Skeletal muscle cell (primary cell): ENCODE measurements at places on chromosomes 16 and 17.

DNA sequence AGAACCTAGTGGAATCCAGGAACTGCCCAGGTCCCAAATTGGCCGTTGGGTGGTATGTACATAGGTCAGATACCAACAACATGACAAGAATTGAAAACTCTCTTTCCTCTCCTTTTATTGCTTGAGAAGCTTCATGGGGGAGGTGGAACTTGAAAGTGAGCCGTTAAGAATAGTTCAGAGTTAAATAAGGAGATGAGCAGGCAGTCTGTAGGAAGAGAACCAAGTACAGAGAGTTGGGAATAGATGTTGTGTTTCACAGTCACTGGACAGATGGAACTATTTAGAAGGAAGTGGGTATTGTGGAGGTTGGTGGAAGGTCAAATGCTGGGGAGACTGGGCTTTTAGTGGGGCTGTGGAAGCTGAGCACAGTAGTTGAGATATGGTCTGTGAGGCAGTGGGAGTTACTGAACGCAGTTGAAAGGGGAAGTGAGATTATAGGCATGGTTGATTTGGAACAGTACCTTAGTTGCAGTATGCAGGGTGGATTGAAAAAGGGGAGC is 26.4 kb downstream of the ARHGAP44 start:
- DNase-seq, result no peak

DNA sequence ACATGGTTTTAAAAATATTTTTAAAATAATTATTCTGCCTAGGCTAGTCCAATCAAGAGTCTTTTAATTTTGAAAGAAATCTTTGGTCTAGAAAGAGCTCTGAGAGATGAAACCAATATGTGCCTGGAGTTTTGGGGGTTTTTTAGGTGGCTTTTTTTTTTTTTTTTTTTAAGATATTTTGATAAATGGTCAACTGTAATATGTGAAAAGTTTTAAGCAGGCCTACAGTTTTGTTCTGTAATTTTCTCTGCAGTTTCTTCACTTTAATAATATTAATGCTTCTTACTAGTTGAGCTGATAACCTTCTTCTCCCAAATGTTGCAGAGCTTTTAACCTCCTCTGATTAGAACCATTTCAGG is 45.1 kb downstream of the OMG start:
- DNase-seq, result no peak

DNA sequence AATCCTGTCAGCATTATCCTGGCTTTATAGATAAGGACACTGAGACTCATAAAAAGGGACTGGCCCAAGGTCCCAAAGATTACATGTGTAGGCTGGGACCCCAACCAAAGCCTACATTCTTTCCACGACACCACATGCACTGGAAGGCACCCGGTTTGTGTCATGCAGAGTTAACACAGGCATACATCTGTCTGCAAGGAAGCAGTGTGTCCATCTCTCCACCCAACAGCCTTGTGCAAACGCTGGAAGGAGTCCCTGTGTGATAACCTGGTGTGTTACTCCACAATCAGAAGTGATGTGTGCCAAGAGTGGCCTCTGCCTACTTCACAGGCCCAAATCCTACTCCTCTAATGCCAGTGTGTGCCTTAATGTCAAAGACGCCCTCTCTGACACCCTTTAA is 139.8 kb downstream of the PARN start:
- DNase-seq, result no peak

DNA sequence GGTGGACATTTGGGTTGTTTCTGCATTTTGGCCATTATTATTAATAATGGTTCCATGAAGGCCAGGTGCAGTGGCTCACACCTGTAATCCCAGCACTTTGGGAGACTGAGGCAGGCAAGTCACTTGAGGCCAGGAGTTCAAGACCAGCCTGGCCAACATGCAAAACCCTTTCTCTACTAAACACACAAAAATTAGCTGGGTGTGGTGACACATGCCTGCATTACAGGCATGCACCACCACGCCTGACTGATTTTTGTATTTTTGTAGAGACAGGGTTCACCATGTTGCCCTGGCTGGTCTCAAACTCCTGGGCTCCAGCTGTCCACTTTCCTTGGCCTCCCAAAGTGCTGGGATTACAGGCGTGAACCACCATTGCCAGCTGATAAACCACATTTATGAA is 58.5 kb downstream of the TNFRSF13B start:
- DNase-seq, result no peak

DNA sequence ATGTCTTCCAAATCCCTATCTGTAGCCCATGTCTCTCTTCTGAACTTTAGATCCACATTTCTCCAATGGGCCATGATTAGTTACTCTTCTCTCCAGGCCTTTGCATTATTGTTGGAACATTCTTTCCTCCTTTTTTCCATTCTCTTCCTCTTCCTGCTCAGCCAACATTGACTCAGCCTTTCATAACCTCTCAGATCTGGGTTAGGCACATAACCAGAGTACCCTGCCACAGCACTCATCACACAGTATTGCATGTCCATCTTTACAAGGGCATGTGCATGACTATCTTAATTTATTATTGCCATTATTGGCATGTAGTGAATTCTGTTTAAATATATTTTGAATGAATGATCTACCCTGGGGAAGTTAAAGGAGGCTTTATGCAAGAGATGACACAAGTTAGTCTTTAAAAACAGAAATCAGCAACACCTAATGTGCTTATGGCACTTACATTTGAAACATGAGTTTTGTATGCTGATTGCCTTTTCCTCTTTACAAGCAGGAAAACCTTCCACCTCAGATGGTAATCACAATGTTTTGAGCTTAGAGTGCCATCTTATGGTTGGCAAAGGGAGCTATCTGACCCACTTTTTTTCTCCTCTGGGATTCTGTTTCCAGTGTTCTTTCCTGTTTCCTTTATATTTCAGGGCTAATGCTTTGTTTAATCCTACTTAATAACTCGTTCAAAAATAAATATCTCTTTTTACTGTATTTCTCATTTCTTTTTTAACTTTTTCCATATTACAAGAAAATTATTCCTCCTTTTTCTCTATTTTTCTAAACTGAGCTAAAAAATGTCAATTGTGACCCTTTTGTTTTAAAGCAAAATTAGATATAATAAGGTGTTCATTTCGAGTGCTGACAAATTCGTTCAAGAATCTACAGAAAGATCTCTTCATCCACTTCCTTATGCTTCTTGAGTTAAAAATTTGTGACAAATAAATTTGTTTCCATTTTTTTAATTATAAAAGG is 151.0 kb upstream of the RBL2 start:
- DNase-seq, result no peak

- no peak for DNase-seq
Measured at GRCh38 chr17:27339836-27340550, 46.1 kb downstream of the WSB1 start.

DNA sequence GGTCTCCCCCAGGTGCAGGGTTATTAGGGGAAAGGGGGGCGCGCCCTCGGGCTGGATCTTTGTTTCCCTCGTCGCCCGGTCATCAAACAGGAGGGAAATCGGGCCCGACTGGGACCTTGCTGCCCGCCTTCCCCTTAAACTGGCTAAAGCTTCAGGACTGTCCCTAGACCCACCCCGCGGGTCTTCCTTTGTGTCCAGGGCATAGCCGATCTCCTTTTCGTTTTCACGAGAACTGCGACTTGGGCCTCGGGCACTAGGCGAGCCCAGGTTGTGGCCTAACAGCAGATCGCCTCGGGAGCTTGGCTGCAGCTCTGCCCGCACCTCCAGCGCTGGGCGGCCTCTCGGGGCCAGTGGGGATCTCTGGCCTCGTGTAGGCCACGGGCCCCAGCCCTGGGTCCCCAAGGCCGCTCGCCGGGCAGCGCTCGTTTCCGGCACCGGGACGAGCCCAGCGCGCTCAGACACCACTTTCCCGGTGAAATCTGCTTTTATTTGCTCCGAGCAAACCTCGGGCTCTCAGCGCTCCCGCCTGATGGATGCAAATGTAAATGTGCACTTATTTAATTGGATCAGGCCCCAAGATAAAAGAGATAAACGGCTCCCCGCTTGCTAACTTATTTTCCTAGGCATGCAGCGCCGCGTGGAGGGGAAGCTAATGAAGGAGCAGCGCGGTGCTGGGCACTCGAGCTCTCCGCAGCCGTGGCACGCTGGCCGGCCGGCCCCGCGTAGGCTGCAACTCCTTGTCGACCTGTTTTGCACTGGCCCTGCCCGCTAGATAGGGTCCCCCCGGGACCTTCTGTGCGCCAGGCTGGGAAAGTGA is 7.8 kb downstream of the IRX5 start:
- DNase-seq, result no peak

GRCh38 chr17:64413513-64413912 is 22.9 kb upstream of the PECAM1 start:
- DNase-seq, result no peak

GRCh38 chr17:40121181-40122135 is at the start of gene MSL1:
Gene MSL1 (plus strand): TSS chr17:40121971. CDS start chr17:40122613, 642 bp downstream.
- no peak for DNase-seq

- no peak for DNase-seq
Measured at GRCh38 chr16:25027781-25028180, 12.6 kb upstream of the ARHGAP17 start.

GRCh38 chr16:11990702-11991390 is 14.3 kb downstream of the SNX29 start:
- no peak for DNase-seq

DNA sequence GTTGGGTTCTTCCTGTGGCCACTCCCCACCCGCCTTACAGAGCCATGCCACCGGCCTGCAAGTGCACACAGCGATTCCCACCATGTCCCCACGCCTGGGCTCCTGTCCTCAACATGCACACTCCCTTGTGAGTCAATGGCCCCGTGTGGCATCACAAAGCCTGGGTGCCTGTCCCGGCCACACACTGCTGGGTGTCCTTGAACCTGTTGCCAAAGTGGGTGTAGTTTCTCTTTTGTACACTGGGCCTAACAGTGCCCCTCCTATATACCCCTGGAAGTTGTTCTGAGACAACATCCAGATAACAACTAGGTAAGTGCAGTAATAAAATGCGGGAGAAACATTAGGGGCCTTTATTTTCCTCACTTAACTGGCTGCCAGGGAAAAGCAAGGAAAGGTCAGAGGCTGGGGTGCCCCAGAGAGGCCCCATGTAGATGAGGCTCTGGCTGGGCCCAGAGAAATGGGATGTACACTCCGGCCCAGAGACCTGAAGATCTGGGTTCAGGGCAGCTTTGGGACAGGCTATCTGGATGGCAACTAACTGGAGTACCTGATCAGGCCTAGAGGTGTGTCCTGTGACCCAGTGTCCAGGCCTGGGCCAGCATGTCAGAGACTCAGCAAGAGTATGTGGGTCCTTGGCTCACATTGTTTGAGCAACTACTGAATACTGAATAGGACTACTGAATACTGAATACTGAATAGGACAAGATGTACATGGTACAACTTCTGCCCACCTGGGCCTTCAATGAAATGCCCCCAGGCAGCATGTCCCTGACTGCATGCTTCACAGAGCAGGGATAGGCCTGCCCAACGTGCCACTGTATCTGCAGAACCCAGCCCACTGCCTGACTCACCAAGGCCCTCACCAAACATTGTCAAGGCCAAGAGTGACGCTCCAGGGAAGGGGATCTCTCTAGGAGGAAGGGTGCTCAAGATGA is 8.3 kb downstream of the ABCC3 start:
- DNase-seq, result no peak

DNA sequence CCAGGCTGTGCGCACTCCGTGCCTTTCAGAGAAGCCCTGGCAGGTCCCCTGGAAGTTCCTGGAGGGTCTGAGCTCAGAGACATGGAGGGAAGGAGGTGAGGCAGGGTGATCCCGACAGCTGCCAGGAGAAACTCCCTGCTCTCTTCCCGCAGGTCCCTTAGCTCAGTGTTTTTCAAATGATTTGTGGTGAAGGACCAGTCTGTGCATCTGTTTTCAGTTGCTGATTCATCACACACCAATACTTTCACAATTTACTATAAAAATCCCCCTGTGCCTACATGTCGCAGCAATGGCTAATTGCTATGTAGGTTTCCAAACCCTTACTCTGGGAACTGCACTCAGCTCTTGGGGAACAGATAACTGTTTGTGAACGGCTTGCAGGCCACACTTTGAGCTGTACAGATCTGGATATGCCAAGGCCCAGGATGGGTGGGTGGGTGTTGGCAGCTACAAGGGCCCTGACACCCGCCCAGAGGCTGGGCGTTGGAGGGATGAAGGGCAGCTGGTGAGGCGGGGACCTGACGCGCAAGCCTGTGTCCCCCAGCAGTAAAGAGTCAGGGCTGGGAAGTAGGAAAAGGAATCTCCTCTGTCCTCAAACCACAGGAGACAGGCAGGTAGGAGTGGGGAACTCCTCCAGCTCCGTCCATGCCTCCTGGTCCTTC is 20.5 kb upstream of the EMP2 start:
- DNase-seq, result peak; percentile 25

DNA sequence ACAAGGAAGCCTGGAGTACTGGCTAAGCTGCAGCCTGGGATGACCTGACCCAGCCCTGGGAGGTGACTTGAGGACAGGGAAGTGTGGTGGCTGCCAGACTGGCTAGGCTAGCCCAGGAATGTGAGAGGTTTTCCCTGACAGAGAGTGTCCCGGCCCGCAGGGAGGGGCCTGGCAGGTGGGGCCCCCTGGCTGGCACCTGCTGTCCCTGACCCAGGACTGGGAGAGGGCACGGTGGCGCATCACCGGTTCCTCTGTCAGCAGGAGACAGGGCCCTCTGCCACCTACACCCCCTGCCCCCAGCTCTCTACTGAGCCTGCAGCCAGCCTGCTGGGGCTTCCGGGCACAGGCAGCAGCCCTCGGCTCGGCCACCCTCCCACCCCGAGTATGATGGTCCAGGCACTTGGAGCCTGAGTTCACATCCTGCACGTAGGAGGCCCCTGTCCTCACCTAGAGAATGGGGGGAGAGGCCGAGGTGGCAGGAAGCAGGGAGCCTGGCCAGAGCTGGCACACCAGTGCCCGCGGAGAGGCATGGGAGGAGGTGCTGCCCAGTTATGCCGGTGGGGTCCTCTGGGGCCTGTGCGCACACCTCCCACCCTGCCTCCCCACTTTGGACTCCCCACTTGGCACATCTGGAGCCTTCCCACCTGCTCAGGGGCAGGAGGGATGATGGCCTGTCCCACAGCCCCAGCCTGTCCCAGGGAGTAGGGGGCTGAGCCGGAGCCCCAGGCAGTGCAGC is 528 bp downstream of the PRSS27 start:
- no peak for DNase-seq

GRCh38 chr16:2664574-2664982 is 17.7 kb upstream of the KCTD5 start:
- DNase-seq, result no peak

- DNase-seq, result no peak
Measured at GRCh38 chr17:34886831-34887230, 74.4 kb downstream of the CCT6B start.

DNA sequence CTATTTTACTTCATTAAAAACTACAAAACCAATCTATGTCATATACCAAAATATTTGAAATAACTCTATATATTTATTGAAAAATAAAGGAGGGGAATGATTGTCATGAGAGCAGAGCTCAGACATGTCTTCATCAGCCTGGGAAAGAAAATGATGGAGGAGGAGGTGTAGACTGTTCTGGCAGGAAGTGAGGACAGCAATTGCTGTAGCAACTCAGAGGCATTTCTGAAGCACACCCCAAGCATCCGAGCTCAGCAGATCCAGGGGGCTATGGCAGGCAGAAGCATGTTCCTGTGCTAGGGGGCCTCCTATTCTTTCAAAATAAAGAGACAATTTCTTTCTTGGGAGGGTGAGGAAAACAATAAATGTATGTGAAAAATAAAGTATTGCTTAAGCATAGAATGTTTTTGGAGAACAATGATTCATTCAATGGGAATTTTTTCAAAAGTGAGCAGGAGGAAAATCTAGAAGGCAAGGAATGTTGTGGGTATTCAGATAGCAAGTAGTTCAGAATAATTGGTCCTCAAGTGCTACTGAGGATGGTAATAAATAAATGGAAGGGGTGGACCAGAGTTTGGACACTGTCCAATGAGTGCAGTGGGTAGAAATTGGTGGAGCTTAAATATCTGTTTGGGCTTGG is 383.4 kb downstream of the CDH11 start:
- peak; percentile 58 for DNase-seq
